ENCODE measurements at places on chromosomes 3 and 15. TPM values are rescaled to one million over a fixed set of nuclear protein-coding genes. Genes with fewer than 3 reads are reported as not detected.

DNA sequence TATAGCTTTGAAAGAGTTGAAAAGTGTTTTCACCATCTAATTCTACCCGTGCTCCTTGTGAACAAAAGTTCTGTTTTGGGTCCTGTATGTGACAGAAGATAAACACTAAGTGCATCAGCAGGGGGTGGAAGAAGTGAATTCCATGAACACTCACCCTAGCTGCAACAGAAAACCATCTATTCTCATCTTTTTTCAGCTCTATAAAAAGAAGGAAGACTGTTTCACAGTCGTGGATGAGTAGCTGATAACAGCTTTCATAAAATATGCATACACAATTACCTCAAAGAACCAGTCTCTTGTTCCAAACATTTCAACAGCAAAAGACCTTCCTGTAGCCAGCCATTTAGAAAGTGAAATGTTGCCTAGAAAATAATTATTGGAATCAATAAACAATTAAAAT lies 281.7 kb upstream of the RASGRP1 start:
- DNase-seq: no peak

DNA sequence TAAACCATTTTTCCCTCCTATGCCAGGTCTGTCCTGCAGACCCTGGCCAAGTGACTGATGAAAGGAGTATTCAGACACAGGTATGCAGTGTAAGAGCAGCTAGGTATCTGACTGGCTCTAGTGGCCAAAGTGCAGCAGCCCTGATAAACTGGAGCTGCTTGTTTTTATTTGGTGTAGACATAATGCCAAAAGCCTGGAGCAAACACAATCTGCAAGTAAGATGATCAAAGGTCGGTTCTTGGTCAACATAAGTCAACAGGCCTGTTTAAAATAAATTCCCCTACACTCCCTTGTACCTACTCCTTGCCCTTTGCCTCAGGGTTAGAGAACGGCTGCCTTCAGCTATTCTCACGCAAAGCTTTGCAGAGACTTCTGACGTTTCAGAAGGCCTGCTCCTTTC lies 1003.1 kb downstream of the ZPLD1 start:
- DNase-seq: no peak

GRCh38 chr15:68200016-68200861 lies 4.9 kb downstream of the CALML4 start:
- no peak for DNase-seq

- DNase-seq: no peak
Observed at GRCh38 chr15:44550256-44550655, 13.3 kb downstream of the EIF3J start.

DNA sequence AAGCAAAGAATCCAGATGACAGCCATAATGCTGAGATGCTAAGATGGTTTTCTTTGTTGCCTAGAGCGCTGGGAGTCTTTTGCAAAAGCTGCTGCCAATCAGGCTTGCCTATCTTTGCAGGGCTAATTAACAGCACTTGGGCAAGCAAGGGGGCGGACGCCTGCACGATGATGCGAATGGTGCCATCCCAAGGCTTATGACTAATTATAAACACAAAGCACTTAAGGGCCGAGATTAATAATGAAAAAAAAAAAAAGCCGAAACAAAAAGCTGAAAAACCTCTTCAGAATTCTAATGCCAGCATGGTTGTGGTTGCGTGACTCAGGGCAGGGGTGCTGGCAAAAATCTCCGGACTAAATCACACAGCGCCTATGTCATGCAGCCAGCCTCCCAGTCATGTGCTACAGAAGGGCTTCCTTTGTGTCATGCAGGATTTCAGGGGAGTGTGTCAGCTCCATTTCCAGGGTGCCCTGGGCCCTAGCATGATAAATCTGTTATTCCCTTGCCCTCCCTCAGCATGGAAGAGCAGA lies 185.0 kb upstream of the ANKRD28 start:
- no peak for DNase-seq

The DMXL2 gene
- 35.8 TPM for total RNA-seq

The SLITRK3 gene
- total RNA-seq: not detected

Data from transverse colon (tissue), 4 donors.